ENCODE measurements at places on chromosomes 12 and 14. TPM values are rescaled to one million over a fixed set of nuclear protein-coding genes. Genes with fewer than 3 reads are reported as not detected.

Gene ARHGEF25
- 18.4 TPM for polyA plus RNA-seq

Gene POTEG
- polyA plus RNA-seq = not detected

Gene FAIM2
- 0.36 TPM for polyA plus RNA-seq

Gene ACOT4
- polyA plus RNA-seq = 2.2 TPM

Gene PDE3A
- 1.0 TPM for polyA plus RNA-seq

Gene SLC2A13
- 1.0 TPM for polyA plus RNA-seq

Gene CLEC12A
- polyA plus RNA-seq = 0.32 TPM

Gene CACNA1C
- polyA plus RNA-seq = 2.5 TPM

Gene PCED1B
- 1.2 TPM for polyA plus RNA-seq

Gene VASH1
- polyA plus RNA-seq = 1.9 TPM

Gene ADAMTS20
- polyA plus RNA-seq = not detected

Gene CARMIL3
- 2.3 TPM for polyA plus RNA-seq

Gene NPFF
- polyA plus RNA-seq = not detected

Gene RFLNA
- polyA plus RNA-seq = 0.28 TPM

Gene OXA1L
- polyA plus RNA-seq = 51.6 TPM

Gene C12orf60
- 0.33 TPM for polyA plus RNA-seq

Gene KRT71
- not detected for polyA plus RNA-seq

Gene RPL6
- polyA plus RNA-seq = 2,199 TPM

Gene OR6C2
- not detected for polyA plus RNA-seq

Gene LRRK2
- 6.6 TPM for polyA plus RNA-seq

Gene KIF5A
- polyA plus RNA-seq = 0.12 TPM

Gene IFI27
- 478 TPM for polyA plus RNA-seq

Gene ESYT1
- 36.6 TPM for polyA plus RNA-seq

Gene KIF26A
- polyA plus RNA-seq = 0.73 TPM

Gene NAV3
- 0.19 TPM for polyA plus RNA-seq

Gene SMCO2
- 0.66 TPM for polyA plus RNA-seq

Gene CDCA3
- 19.3 TPM for polyA plus RNA-seq

Gene MNAT1
- 13.4 TPM for polyA plus RNA-seq

Gene VWF
- polyA plus RNA-seq = 14.8 TPM

Gene PSMD9
- polyA plus RNA-seq = 18.3 TPM

Gene MMP19
- polyA plus RNA-seq = 0.76 TPM

Gene PIANP
- polyA plus RNA-seq = 0.10 TPM

Gene KLC1
- 102 TPM for polyA plus RNA-seq

Gene BCL11B
- polyA plus RNA-seq = 1.7 TPM

Gene B4GALNT3
- 8.9 TPM for polyA plus RNA-seq

Gene TESPA1
- 0.32 TPM for polyA plus RNA-seq

Gene CFAP73
- polyA plus RNA-seq = 0.35 TPM

Gene CRACR2A
- 0.38 TPM for polyA plus RNA-seq

Gene CFAP54
- polyA plus RNA-seq = 0.06 TPM

Gene TSHR
- not detected for polyA plus RNA-seq
